ENCODE measurements at places on chromosomes 2 and 18.

DNA sequence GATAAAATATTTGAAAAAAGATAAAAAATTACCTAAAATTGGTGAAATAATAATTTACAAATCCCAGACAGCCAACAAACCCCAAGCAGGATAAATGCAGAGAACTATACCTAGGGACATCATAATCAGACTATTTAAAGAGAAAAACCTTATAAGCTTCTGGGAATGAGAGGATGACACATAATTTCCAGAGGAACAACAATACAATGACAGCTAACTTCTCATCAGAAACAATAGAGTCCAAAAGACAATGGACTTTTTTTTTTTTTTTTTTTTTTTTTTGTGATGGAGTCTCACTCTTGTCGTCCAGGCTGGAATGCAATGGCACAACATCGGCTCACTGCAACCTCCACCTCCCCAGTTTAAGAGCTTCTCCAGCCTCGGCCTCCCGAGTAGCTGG, 65.2 kb downstream of the SOCS6 start:
- DNase-seq = no peak

- DNase-seq = no peak
Measured at GRCh38 chr18:50969448-50969847, 1.6 kb downstream of the ELAC1 start.

GRCh38 chr18:49548229-49548636, 13.6 kb upstream of the LIPG start:
- DNase-seq = no peak

- no peak for DNase-seq
Measured at GRCh38 chr2:20126469-20126868, 75.0 kb upstream of the LAPTM4A start.

GRCh38 chr2:178542161-178542560, 61.9 kb downstream of the PLEKHA3 start:
- DNase-seq = no peak

DNA sequence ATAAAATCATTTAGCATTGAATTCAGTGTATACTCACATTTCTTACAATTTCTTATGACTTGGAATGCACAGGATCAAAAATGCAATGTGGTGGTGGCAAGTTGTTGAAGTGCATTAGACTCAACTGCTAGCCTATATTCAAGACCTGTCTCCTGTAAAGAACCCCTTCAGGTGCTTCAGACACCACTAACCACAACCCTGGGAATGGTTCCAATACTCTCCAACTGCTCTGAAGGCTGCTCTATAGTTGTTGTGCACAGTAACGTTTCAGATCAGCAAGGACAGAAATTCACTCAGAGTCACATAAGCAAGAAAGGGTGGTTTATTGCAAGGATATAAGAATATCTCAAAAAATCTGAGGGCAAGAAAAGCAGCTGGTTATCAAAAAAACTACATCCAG, 6.5 kb downstream of the GKN1 start:
- no peak for DNase-seq

- DNase-seq = no peak
Measured at GRCh38 chr2:126913329-126913728, 14.6 kb downstream of the TEX51 start.

DNA sequence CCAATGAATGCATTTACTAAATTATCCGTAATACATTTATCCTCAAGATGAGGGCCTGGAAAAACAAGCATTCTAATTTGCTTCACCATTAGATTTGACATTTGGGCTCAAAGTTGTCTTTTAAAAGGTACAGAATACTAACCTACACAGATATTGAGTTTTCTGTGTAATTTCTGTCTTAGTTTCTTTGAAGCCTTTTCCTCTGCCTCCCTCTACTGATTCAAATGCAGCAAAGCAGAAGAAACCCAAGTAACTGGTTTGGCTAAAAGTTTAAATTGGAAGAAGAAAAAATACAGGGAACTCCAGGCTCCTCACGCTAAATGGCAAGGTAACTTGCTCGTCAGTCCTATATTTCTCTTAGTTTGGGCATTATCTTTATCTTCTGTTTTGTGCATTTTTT, 53.3 kb upstream of the SLC5A7 start:
- DNase-seq = no peak

GRCh38 chr2:169891593-169892298, 64.5 kb downstream of the UBR3 start:
- no peak for DNase-seq

- DNase-seq = no peak
Measured at GRCh38 chr2:69804416-69804815, 25.0 kb upstream of the GMCL1 start.

- no peak for DNase-seq
Measured at GRCh38 chr2:101277111-101277510, 24.4 kb downstream of the CNOT11 start.

DNA sequence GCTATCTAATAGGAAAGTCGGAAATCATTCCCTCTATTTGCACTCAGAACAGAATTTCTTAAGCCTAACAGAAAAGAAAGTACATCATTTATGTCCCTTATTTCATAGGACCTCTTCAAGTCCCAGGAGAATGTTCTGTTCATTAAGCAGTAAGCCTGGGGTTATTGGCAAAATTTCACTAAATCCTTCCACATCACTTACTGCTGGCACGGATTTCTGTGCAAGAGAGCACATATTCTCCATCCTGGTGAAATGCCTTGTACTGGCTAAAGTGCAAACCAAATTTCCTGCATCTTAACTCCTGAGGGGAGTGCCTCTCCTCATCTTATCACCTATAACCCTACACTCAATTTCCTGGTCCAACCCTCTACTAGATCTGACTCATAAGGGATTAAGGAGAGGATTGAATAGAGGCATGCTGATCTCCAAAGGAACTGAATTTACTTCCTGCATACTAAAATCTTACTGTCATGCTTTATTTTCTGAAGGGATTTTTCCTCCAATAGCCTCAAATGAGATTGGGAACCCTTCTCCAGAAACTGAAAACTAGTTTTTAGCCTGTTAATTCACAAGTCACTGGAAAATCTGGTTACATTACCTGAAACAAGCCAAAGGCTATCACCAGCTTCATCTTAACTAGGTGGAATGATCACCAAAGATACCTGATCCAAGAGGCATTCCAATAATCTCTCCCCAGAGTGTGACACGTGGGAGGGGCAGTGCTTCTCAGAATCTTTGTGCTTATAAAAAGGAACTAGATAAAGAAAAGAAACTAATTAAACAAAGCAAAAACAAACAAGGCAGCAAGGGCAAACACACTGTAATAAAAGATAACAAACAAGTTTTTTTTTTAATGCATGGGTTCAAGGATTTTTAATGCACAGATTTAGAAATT, 311.1 kb downstream of the NR4A2 start:
- DNase-seq = no peak

- no peak for DNase-seq
Measured at GRCh38 chr18:77397617-77398016, 148.0 kb downstream of the GALR1 start.

- no peak for DNase-seq
Measured at GRCh38 chr2:43894743-43895142, 56.0 kb downstream of the ABCG8 start.

DNA sequence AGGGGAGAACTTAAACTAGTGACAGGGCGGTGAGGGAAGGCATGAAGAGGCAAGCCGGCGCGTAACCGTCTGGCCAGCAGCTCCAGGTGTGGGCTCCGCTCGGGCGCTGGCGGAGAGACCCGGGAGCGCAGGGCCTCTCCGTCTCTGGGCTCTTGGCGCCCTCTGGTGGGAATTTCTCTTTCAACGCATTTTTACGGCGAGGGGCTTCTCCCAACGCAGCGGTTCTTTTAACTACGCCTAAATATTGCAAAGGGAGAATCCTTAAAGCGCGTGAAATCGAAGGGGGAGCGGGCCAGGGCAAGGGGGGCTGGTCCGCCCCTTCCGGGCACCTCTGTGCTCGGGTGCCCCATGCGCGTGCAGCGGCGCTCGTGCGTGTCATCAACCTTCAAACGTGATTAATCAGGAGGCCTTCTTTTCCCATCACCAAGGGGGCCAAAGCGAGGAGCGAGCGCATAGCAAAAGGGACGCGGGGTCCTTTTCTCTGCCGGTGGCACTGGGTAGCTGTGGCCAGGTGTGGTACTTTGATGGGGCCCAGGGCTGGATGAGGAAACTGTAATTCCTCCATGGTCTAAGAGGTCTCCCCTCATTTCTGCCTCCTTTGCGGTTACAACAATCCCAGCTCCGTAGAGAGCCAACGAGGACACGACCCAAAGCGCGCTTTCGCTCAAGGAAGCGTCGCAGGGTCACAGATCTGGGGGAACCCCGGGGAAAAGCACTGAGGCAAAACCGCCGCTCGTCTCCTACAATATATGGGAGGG, 762 bp upstream of the GAD1 start:
- DNase-seq = peak; percentile 70

- DNase-seq = no peak
Measured at GRCh38 chr2:99735753-99736152, 245.9 kb upstream of the REV1 start.

DNA sequence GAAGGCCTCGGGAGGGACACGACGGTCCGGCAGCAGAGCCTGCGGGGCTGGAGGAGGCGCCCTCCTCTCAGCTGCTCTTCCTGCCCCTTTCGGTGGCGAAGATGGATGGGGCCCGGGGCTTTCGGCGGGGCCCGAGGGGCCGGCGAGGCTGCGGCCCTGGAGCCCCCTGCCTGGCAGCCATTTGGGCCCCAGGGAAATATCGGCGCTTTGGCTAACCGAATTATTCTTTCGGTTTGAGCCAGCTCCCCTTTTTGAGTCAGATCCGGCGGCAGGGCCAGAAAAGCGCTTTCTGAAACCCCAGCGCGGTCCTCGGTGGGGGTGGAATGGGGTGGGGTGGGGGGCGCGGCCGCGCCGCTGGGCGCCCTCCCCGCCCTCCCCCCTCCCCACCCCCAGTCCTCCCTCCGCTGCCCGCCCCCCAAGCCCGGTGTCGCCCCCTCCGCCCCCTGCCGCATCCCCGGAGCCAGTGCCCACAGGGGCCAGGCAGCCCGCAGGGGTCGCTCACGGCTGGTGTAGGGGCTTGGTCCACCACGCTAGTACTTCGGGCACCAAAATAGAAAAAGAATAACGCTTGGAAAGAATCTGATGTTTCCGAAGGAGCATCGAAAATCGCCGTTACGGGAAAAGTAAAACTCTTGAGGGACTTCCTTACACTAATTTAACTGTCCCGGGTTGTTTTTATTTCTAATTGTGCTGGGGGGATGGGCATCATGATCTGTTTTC, 9.1 kb upstream of the ARID5A start:
- DNase-seq = peak; percentile 25

- DNase-seq = no peak
Measured at GRCh38 chr2:112251271-112251670, 3.6 kb downstream of the ZC3H8 start.

GRCh38 chr2:230106771-230107170, 38.0 kb upstream of the SLC16A14 start:
- DNase-seq = no peak

DNA sequence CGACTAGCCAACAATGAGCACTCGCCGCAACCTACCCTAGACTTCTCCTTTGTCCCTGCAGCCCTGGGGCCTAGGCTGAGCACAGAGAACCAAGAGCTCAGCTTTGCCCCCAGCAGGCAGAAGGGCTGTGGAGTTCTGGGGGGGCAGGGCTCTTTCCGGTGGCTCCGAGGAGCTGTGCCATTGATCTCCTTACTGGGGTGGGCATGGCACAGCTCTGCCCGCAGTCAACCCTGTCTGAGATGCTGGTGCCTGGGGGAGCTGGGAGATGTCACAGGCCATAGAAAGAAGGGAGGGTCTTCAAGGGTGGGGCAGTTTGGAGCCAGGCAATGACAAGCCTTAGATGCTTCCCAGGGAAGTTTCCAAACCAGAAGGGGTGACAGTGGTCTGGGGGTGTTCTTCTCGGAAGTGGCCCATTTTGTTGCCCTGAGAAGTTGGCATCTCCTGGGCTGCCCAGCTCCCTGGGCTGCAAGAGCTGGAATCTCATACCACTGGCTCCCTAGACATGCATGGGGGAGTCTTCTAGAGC, 14.1 kb upstream of the GPR55 start:
- no peak for DNase-seq

DNA sequence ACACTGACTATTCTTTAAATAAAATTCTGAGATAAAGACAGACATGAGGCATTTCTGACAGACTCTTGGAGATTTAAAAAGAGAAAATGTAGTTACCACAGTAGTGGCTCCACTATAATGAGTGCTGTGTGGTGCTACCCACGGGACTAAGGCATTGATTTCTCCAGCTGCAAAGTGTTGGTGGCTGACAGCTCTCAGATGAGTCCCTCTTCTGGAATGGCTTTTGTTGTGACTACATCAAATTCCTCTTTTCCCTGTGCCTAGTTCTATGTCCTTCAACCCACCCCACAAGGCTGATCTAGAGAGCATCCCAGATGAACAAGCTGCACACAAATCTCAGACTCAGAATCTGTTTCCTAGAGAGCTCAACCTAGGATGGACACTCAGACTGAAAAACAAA, 884.8 kb upstream of the ZEB2 start:
- no peak for DNase-seq

- DNase-seq = no peak
Measured at GRCh38 chr2:180203972-180204371, 196.9 kb upstream of the CWC22 start.

DNA sequence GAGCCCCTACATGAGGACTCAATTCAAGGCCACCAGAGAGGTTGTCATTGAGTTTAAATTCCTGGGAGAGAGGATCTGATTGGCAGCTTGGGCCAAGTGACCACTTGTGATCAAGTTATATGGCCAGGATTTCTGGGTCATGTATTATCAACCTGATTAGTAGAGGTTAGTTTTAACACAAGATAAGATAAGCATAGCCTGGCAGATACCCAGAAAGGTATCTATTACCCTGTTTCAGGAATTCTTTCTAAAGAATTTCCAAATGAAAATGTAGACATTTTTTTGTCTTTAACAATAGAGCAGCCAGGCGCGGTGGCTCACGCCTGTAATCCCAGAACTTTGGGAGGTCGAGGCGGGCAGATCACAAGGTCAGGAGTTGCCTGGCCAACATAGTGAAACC, 50.5 kb downstream of the BABAM2 start:
- no peak for DNase-seq

DNA sequence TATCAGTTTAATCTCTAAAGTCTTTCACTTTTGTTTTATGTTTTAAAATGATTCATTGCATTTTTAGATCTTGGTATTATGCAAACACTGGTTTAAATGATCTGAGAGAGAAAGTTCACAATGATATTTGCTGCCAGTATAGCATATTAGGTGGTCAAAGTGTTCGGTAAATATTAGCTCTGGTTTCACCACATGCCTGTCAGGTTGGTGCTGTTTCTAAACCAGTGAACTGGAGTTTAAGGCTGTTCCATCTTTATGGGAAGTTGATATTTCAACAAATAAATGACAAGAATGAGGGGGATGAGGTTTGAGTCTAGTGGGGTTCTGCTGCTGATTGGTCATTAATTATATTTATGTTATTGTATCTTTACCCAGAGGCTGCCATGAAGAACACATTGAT, 436.4 kb downstream of the DCDC2C start:
- DNase-seq = no peak

DNA sequence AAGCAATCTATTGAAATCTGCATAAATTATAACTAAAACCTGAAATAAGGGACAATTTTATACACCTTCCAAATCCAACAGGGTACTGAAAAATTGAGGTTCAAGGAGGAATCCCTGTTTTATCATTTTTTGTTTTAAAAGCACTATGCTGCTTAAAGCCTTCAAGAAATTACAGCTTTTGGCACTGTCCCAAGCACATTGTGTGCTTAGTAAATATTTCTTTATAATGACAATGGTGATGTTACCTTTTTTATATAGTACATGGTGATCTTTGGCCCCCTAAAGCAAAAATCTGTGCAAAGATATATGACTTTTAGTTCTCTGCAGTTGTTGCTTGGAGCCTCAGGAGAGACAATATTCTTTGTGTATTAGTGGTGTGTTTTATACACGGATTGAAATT, 71.6 kb upstream of the EFEMP1 start:
- DNase-seq = no peak
